ENCODE measurements at places on chromosomes 7 and 10.

DNA sequence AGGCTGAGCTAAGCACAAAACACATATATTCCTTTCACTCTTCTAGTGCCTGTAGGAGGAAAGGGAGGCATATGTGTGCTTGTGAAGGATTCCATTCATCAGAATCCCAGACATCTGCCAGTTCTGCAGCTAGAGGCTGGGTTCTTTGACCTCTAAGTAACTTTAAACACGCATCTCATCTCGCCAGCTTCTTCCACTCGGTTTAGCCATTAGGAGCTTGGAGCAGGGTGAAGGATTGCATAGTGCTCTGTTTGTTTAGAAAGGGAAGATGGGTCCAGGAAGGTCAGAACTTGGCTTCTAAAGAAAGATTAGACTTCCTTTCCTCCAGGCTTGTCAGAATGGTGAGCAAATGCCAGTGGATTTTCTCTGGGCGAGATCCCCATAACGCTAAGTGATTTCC is 43.6 kb downstream of the HK1 start:
- no peak for DNase-seq

GRCh38 chr7:119026391-119026790 is 801.9 kb downstream of the ANKRD7 start:
- DNase-seq: no peak

GRCh38 chr7:20784388-20785156 is 2.1 kb downstream of the SP8 start:
- DNase-seq: no peak

DNA sequence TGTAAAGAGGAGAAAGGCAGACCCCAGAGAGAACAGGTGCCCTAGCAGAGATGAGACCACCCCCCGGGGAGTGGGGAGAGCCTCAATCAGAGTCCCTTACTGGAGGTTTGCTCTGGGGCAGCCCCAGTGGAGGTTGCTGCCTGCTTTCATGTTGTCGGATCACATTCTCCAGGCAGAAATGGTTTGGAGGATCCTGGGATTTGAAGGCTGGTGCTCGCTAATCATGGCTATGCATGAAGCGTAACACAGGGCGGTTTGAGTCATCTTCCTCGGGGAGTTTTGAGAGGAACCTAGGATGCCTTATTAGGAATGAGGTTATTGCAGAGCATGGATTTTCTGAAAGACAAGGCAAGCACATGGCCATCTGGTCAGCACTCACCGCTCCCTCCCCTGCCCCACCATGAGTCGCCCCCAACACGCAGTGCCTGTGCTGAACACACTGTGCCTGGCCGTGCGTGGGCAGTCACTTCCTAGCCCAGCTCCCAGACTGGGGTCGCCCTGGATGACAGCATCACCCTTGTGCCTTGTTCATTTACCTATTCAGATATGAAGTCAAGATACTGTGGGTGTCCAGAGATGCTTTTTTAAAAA is 319.9 kb downstream of the DPP6 start:
- no peak for DNase-seq

GRCh38 chr10:103512591-103513379 is 19.3 kb downstream of the NEURL1 start:
- no peak for DNase-seq

- DNase-seq: no peak
These were observed 221.7 kb upstream of the LYZL1 start for GRCh38 chr10:29067161-29067560.

DNA sequence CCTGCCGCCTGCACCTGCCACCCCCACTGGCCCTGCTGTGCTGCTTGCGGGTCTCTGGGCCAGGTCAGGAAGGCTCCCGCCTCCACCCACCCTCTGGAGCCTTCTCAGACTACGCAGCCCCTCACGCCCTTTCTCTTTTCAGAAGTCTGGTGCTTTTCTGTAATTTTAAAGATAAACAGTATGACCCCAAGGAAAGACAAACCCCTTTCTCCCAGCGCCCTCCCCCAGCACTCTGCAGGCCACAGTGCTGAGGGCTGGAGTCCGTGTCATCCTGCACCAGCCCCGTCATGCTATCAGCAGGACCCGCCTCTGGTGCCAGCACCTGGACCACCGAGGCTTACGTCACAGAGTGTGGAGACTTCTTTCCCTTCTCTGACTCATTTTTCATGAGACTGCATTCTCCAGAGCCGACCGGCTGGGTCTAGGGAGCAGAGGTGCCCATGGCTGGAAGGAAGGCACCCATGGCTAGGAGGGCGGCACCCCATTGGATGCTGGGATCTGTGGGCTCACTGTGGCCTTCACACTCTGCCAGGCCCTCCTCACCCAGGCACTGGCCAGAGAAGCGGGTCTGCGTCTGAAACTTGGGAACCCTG is 53.4 kb downstream of the CFAP46 start:
- no peak for DNase-seq

GRCh38 chr7:123872908-123873307 is 27.9 kb downstream of the HYAL4 start:
- DNase-seq: no peak

DNA sequence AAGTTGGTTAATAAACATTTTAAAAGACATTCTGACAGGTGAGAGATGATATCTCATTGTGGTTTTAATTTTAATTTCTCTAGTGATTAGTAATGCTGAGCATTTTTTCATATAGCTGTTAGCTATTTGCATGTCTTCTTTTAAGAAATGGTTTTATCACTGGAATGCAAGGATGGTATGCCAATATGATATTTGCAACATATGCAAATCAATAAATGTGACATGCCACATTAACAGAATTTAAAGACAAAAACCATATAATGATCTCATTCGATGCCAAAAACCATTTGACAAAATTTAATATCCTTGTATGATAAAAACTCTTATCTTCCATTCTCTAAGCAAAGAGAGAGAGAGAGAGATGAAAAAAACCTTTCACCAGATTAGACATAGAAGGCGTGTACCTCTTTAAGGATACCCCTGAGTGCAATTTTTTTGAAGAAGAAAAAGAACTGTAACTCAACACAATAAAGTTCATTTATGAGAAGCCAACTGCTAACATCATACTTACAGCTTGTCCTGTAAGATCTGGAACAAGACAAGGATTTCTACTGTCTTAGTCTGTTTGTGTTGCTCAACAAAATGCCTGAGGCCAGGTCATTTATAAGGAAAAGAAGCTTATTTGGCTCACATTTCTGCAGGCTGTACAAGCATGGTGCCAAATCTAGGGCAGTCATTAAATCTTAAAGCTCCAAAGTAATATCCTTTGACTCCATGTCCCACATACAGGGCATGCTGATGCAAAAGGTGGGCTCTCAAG is 39.7 kb upstream of the ZMYND11 start:
- DNase-seq: no peak

DNA sequence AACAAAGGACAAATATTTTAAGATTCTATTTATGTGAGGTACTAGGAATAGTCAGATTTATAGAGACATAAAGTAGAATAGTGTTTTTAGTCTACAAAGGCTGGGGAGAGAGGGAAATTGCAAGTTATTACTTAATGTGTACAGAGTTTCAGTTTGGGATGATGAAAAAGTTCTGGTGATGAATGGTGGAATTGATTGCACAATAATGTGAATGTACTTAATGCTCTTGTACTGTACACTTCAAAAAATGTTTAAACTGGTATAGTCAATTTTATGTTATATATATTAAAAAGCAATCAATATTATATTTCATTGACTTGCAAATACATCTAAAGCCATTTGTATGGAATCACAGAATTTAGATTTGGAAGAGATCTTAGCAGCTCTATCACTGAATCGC is 213.4 kb downstream of the PPP1R3A start:
- no peak for DNase-seq

DNA sequence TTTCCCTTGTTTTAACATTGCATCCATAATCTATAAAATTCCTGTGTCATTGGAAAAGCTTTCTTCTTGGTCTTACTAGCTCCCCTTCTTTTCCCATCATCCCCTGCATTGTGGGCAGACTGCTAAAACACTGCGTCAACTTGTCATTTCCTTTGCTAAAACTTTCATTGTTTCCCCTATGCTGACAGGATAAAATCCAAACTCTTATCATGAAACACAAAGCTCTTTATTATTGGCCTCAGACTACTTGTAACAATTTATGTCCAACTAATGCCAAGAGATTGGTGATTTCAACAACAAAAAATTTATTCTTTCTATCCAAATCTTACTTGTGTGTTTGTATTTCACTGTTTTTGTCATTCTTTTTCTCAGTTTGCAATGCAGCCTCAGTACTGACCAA is 339.1 kb downstream of the HGF start:
- DNase-seq: no peak

GRCh38 chr7:158428837-158429753 is 158.5 kb downstream of the PTPRN2 start:
- DNase-seq: no peak

GRCh38 chr7:27191161-27191731 is 6.2 kb upstream of the HOXA11 start:
- DNase-seq: no peak

DNA sequence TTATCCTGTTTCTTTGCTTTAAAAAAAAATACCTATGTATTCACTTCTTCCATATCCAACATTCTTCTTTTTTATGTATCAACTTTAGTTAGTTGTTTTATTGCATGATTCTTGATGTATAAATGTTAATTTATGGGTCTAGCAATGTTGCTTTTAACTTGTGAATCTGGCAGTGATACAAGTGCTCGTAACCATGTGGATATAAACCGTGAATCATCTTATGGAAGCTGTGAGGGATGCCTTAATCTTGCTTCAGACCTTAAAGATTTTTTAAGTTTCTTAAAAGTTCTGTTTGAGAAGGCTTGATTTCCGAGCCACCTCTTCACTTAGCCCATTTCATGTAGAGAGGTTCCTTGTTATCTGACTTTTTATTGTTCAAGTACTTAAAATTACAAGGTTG is 25.9 kb downstream of the HELLS start:
- DNase-seq: no peak

GRCh38 chr10:110192552-110192951 is 14.9 kb upstream of the MXI1 start:
- DNase-seq: no peak

GRCh38 chr7:103937680-103938079 is 51.8 kb downstream of the RELN start:
- DNase-seq: no peak

- DNase-seq: no peak
These were observed 486.4 kb downstream of the PHTF2 start for GRCh38 chr7:78284945-78285344.

GRCh38 chr10:3942937-3943489 is 158.0 kb upstream of the KLF6 start:
- DNase-seq: no peak

- no peak for DNase-seq
These were observed 43.2 kb downstream of the CHST3 start for GRCh38 chr10:72007246-72007892.

DNA sequence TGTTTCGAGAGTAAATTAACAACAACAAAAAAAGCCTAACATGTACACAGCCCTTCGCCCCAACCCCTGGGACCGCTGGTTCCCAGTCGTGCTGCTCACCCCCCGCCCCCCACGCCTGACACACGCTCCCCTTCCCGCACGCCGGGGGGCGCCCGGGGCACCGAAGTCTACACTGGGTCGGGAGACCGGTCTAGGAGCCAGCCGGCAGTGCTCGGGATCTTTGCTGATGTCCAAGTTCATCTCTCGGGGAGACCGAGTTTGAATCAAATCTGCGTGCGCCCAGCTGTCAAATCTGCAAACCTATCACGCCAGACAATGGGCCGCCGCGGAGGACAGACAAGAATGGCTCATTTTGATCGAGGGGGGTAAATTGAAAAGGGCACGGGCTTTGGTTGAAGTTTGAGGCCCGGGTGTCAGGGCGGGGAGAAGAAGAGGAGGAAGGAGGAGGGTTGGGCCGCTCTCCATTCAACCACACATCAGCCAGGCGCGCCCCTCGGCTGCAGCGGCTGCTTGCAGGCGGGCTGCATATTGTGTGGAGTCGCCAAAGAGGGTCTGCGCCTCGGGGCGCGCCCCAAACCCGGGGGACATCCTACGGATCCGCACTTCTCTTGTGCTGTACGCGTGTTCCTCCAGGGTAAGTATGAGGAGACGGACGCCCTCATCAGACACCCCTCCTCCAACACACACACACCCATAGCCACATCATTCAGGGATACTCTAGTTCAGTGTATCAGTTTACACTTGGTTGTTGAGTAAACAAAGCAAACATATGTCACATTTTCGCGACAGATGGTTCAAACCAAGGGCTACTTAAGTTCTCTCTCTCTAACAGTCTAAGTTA is 1.3 kb upstream of the GFRA1 start:
- DNase-seq: no peak

GRCh38 chr7:144384071-144384470 is 19.4 kb downstream of the NOBOX start:
- DNase-seq: no peak

GRCh38 chr10:3887404-3887803 is 102.4 kb upstream of the KLF6 start:
- DNase-seq: no peak

DNA sequence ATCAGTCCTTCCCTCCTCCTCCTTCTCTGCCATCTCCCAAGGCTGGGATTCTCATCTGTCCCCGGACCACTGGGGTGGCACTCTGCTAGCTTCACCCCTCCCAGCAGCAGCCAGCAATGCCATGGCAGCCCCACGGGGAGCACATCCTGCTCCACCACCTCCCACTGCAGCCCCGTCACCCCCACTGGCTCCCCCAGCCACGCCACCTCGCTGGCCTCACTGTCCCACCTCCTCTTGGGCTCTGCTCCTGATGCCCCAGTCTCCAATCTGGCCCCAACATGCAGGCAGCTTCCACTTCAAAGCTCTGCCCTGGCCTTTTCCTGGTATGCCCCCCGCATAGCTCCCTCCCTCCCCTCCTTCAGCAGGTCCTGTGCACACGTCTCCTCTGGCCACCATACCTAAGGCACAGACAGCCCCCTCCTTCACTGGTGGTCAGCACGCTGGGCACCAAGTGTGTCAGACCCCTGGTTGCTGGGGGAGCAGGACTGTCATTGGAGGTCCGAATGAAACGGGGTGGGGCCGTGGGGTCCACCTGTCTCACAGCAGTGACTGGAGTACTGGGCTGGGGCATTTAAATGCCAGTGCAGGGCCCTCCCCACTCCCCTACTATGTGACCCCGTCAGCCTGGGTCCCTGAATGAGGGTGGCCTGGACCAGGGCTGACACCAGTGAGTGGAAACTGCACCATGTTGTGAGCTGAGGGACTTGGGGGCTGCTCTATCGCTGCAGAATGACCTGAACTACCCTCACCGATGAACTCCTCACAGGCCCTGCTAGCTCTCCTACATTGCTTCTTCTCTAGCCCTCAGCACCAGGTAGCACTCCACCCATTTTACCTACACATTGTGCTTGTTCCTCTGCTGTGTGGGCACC is 38.7 kb downstream of the RASGEF1A start:
- DNase-seq: no peak

DNA sequence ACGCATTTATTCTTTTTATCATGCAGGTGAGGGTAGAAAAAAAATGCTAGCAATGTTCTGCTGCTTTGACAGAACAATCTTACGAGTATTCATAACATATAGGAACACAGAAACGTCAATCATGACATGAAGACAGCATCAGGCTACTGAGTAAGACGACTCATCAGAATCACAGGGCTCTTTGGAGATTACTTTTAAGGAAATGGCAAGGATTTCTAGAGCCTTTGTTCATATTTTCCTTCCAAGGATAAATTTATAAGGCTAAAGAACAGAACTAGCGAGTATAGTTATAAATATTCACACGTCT is 39.8 kb upstream of the DNAJC1 start:
- DNase-seq: no peak
